Activated T-cell treated with anti-CD3 and anti-CD28 coated beads for 4 hours (primary cell): ENCODE measurements at places on chromosomes 5 and 9.

- no peak for DNase-seq
Observed at GRCh38 chr5:87570366-87570765, 157.6 kb upstream of the CCNH start.

DNA sequence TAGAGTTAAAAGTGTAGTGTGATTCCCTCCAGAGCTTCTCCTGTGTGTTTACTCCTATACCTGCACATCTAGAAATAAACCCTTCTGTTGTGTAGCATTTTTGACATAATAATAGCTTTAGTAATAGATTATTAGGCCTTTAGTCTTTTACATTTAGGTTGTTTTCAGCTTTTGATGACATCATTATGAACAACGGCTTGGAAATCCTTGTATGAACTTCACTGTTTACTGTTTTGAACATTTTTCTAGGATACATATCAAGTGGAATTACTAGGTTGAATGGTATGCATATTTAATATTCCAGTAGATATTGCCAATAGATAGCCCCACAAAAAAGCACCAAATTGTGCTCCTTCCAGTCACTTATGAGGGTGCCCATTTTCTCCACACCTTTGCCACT is 174.0 kb downstream of the ARHGAP26 start:
- no peak for DNase-seq

- no peak for DNase-seq
Observed at GRCh38 chr5:101429241-101429640, 526.2 kb upstream of the ST8SIA4 start.

DNA sequence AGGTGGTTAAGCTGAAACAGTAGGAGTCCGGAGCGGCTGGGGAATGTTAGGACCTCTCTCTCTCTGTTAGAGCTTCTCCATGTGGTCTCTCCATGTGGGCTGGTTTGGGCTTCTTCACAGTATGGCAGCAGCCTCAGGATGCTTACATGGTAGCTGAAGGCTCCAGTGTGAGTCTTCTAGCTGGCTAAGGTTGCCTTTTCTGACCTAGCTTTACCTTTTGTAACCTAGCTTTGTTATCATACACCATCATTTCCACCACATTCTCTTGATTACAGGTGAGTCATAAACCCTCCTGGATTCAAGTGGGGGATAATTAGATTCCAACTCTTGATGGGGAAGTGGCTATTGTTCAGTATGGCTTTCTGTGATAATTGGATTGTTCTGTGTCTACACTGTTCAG is 98.5 kb downstream of the MTREX start:
- DNase-seq = no peak

- DNase-seq = no peak
Observed at GRCh38 chr5:126300293-126300692, 122.9 kb upstream of the GRAMD2B start.

DNA sequence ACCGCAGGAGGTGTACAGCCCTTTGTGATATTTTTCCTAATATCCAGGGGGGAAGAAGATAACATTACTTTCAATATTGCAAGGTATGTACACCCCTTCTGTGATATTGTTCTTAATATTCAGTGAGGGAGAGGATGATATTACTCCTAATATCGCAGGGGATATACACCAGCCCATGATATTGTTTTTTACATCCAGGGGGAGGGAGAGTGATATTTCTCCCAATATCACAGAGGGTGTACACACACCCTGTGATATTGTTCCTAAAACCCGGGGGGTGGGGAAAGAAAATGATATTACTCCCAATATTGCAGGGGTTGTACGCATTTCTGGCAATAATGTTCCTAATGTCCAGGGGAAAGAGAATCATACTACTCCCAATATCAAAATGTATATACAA is 58.0 kb upstream of the SLC25A48 start:
- no peak for DNase-seq

GRCh38 chr5:181088289-181088688 is 42.7 kb downstream of the OR2V1 start:
- no peak for DNase-seq

DNA sequence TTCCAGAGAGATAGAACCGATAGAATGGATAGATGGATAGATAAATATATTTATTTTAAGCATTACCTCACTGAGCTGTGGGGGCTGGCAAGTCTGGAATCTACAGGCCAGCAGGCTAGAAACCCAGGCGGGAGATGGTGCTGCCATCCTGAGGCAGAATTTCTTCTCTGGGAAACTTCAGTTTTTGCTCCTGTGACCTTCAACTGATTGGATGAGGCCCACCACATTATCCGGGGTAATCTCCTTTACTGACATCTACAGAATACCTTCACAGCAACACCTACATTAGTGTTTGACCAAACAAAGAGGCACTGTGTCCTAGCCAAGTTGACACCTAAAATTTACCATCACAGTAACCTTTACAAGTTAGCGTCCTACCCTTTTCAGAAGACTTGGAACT is 29.2 kb upstream of the TENT4A start:
- DNase-seq = no peak

- no peak for DNase-seq
Observed at GRCh38 chr5:132065351-132065937, 5.0 kb downstream of the IL3 start.

GRCh38 chr5:58922461-58923171 is 339.7 kb downstream of the RAB3C start:
- DNase-seq = no peak

GRCh38 chr5:156819967-156820581 is 30.0 kb upstream of the PPP1R2B start:
- DNase-seq = no peak

GRCh38 chr5:154198611-154199230 is 8.2 kb downstream of the GALNT10 start:
- no peak for DNase-seq

- DNase-seq = no peak
Observed at GRCh38 chr5:97548739-97549080, 365.7 kb upstream of the RIOK2 start.

GRCh38 chr9:81461196-81461595 is 228.2 kb downstream of the TLE1 start:
- no peak for DNase-seq

- no peak for DNase-seq
Observed at GRCh38 chr5:111229871-111230810, 6.0 kb downstream of the CAMK4 start.

GRCh38 chr5:157593052-157593757 is 17.6 kb upstream of the ADAM19 start:
- DNase-seq = no peak

DNA sequence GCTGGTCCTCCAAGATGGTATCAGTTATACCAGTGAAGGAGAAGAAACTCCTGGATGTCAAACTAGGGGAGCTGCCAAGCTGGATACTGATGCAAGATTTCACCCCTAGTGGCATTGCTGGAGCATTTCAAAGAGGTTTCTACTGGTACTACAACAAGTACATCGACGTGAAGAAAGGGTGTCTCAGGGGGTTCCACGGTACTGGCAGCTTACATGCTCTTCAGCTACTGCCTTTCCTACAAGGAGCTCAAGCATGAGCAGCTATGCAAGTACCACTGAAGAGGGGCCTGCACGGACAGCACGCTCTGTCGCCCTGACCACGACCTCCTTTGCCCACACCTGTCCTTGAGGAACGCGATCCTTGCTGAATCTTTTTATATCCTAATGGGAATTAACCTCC is 19.5 kb downstream of the ACTL7B start:
- no peak for DNase-seq

- no peak for DNase-seq
Observed at GRCh38 chr9:5630081-5630507, 1.2 kb downstream of the RIC1 start.

GRCh38 chr5:153429761-153430380 is 60.6 kb upstream of the GRIA1 start:
- no peak for DNase-seq

GRCh38 chr9:129575818-129576217 is 45.1 kb downstream of the C9orf50 start:
- DNase-seq = no peak

- no peak for DNase-seq
Observed at GRCh38 chr5:142176255-142176654, 67.7 kb downstream of the NDFIP1 start.

- no peak for DNase-seq
Observed at GRCh38 chr5:154276973-154277331, 86.4 kb downstream of the GALNT10 start.

DNA sequence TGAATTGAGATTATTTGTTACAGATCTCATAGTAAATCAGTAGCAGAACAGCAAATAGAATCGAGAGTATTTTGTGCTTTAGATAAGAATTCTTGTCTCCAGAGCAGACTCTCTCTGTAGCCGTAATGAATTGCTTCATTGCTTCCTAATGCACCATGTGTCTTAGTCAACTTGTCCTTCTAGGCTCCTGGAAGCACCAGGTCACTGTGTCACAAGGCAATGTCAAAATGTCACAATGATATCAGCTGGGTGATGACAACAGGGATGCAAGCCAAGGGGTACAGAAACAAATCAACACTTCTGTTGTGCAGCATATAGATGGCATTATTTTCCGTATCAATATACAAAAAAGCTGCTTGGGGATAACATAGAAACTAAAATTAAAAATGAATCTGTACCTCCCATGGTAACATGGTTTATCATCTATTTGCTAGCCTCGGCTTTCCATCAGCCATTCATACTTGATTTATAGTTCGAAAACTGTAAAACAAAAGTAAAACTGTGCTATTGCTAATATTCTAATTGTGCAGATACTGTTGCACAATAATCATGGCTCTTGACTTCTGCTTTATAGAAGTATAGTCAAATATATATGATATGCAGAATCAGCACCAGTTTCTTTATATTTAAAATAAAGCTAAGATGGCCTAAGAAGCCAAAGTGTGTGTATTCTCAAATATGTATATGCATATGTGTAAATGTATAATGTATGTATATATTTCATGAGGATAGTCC is 435.9 kb upstream of the TLE4 start:
- no peak for DNase-seq

DNA sequence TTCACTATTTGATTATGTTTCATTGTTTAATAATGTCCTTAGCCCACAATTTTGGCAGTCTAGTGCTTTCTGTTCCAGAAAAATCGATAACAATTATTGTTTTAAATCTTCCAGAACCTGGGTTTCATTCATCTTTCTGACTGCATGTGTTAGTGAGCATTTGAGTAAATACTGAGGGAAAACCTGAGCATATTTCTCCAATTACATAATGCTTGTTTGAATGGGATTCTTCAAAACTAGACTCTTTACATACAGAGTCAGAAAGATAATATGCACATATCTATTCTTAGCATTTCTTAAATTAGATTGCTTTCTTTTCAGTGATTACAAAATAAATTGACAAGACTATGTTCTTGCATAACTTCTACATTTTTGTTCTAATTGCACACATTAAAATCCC is 21.9 kb downstream of the GABRA6 start:
- no peak for DNase-seq

DNA sequence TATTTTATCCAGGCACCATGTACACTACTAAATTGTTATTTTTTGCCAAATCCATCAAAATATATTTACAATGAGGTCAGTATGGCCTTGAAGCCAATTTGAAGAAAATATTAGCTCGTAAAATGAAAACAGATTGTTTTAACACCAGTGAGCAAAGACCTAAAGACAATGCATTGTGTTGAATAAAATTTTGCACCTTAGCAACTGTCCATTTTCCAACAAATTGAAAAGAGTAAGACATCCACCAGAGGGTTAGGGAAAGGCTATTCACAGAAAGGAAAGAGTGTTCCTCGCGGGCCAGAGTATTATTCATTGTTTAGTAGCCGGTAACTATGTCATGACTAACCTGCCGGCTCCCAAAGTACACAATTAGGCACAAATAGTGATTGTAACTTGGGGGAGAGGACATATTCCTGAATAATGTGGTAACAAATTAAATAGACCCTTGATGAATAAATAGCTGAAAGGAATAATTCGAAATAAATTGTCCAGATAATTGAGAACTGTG is 213.3 kb downstream of the DNAH5 start:
- DNase-seq = no peak

GRCh38 chr5:81136557-81136956 is 96.6 kb upstream of the CKMT2 start:
- no peak for DNase-seq
